Inflammatory macrophage (primary cell): ENCODE measurements at places on chromosomes 16 and 17.

GRCh38 chr17:6589266-6589946 is 33.1 kb upstream of the PITPNM3 start:
- DNase-seq = no peak

DNA sequence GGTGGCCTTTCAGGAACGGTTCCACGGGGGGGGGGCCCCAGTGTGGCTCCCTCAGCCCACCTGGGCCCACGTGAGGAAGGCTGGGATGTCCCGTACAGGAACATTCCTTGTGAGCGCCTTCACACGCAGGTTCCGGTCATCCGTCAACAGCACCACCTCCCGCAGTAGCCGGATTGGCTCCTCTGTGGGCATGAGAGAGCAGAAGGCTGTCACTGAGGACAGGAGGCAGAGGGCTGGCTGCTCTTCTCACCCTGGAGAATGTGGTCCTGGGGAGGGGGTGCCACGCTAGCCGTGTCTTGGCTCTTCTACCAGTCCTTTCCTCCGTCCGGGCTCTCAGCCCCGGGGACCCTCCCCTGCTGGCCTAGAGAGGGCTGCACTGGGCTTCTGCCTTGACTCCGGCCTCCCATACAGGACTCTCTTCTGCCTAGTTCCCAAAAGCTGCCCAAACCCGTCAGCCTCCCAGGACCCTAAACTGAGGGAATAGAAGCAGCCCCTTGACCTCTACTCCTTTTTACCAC is 6.6 kb downstream of the HIC1 start:
- no peak for DNase-seq

DNA sequence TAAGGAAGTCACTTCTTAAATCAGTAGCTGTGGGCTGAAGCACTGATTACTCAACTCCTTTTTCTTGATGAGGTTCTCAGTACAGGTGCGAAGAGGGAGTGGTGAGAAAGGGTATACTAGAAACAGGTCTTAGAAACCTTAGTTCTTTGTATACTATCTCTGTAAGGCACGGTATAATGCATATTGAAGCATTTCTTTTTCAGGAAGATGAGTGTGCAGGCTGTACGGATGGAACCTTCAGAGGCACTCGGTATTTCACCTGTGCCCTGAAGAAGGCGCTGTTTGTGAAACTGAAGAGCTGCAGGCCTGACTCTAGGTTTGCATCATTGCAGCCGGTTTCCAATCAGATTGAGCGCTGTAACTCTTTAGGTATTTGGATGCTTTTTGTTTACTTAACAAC is 39.2 kb downstream of the CYLD start:
- no peak for DNase-seq

DNA sequence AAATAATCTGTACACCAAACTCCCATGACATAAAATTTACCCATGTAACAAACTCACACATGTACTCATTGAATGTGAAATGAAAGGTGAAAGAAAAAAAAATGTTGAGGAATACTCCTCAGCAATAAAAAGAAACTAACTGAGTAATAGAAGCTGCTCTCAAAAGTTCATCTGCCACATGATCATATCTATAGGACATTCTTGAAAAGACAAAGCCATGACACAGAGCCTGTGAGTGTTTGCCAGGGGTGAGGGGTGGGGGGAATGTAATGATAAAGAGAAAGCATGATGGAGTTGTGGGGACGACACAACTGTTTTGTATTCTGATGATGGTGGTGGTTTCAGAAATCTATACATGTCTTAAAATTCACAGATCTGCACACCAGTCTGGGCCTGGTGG is 52.2 kb upstream of the TMC5 start:
- no peak for DNase-seq

GRCh38 chr16:54444851-54445458 is 158.4 kb upstream of the IRX3 start:
- no peak for DNase-seq

DNA sequence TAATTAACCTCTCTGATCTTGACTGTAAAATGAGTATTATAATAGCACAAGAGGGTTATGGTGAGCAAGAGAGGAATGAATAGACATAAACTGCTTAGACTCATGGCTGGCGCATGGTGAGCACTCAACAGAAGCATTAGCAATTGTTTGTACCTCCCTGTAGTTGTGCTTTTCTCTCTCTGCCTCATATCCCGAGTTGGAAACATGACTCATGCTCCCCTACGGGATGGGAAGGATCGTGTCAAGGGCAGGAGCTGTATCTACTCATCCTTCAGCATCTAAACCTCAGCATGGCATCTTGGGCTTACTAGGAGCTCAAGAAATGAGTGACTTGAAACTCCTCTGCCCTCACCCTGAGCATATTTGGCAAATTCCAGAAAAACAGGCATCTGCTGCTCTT is 299.6 kb downstream of the MAP2K4 start:
- DNase-seq = no peak

GRCh38 chr16:82156761-82157533 is 13.1 kb downstream of the MPHOSPH6 start:
- DNase-seq = peak; percentile 42

DNA sequence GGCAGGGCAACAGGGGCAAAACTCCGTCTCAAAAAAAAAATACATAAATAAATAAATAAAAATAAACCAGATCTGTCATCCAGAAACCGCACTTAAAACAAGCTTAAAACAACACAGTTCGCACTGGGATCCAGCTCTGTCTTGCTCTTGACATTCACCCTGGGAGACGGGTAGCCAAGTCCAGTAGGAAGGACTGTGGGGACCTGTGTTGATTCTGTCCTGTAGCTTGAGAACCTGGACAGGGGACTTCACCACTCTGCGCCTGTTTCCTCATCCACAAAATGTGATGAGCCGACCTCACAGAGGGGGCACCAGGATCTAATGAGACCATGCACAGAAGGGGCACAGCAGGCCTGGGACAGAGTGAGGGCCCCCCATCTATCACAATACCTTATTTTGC is 1.5 kb upstream of the RAI1 start:
- DNase-seq = no peak

DNA sequence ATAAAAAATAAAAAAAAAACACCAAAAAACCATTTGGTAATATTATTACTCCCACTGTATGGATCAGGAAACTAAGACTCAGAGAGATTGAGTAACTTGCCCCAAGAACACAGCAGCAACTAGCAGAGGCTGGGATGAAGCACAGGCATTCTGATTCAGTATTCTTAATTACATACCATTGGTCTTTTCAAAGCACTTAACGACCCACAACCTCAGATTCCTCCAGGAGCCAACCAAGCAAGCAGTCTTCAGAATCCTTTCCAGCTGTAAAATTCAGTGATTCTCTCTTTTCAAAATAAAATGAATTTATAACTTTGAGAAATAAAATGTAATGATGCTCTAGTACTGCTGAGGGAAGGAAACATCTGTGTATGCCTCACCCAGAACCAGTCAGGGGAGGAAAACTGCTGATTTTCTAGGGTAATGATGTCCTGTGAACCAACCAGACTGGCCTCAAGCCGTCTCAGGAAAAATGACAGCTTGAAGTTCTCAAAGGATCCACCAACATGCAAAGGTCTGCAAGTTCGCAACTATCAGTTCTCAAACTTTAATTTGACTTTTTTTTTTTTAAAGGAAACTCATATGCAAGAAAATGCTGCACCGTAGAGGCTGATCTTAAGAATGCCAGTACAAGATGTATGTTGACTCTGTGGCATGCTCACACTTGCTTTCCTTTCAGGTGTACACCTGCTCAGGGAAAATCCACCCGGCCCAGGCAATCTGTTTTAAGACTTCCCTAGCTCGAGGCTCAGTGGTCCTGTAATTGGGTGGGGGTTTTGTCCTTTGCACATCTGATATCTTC is 9.0 kb downstream of the CUEDC1 start:
- peak; percentile 24 for DNase-seq

GRCh38 chr16:49631187-49632041 is 224.5 kb downstream of the ZNF423 start:
- no peak for DNase-seq

GRCh38 chr17:76276069-76276431 is 10.9 kb downstream of the UBALD2 start:
- DNase-seq = no peak

- DNase-seq = no peak
These were observed 171.7 kb downstream of the VPS53 start for GRCh38 chr17:542943-543342.

DNA sequence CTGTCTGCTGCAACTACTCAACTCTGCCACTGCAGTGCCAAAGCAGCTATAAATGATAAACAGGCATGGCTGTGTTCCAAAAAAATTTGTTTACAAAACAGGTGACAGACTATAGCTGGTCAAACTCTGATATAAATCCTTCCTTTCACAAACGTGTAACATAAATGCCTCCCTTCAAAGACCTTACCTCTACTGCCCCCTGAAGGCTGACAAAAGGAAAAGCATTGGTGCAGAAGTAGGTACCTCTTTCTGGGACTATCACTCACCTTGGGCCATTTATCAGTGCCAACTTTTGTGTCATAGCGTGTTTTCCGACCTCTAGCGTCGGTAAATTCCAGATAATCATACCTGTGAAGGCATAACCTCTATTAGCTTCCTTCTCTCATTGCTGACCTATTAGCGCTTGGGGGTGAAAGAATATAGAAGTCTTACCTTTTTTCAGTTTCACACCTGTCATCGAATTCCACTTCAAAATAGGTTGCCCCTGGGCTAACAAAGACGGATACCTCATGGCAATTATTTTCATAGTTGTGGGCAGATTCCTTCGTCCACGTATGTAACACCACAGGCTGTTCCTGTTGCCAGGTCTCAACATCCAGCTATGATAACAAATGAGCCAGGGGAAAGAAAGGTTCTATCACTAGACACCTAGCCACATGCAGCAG is 67.9 kb downstream of the ZZEF1 start:
- no peak for DNase-seq

DNA sequence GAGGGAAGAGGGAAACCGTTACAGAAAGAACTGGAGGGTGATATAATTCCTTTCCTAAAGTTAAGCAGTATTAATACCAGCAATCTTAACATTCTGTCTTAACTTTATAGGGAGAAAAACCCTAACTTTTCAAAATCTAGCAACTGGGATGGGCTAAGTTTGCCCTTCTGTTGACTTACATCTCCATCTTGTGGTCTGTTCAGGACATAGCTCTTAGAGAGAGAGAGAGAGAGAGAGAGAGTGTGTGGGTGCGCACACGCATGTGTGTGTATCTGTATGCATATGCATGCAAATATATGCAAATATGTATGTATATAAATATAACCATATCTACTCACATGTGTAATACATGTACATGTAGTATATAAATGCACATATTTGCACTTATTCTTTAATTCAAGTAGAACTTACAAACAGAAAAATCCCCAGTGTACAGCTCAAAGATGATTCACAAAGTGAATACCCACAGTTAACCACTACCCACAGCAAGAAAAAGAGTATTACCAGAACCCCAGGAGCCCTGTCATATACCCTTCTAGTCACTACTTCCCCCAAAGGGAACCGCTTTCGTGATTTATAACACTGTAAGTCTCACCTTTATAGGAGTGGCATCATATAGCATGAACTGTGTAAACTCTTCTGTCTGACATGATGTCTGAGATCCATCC is 46.5 kb downstream of the STX8 start:
- DNase-seq = peak; percentile 17

DNA sequence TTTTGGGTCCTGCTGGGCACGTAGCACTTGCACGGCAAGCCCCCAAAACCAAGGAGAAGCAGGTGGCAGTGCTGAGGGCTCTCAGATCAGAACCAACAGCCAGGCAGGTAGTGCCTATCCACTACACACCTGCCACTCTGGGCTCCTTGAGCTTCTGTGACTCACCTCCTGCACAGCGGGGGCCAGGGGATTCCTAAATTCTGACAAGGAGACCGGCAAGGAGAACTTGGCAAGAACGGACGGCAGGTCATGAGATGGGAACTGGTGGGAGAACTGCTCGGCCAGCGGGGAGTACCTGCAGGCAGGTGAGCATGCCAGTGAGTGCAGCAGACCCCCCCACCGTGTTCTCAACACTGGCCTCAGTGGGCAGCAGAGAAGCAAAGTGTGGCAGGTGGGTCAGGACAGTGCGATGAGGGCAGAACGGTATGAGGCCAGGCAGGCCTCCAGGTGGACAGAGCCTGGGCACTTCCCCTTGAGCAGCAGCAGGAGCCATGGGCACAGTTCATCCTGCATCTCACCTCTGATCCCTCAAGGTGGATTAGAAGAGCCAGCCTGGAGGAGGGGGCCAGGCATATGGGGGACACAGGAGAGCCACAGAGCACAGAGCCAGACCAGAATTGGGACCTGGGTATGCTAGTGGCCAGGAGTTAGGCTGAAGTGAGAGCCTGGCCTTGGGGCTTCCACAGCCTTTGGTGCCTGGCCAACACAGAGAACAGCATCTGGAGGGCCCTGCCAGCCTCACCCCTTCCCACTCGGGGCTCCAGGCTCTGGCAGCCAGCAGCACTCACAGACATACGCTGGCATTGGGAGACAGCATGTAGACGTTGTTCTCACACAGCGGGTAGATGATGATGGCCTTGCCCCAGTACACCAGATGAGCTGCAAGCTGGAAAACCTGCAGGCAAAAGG is 14.7 kb downstream of the MPG start:
- DNase-seq = no peak

DNA sequence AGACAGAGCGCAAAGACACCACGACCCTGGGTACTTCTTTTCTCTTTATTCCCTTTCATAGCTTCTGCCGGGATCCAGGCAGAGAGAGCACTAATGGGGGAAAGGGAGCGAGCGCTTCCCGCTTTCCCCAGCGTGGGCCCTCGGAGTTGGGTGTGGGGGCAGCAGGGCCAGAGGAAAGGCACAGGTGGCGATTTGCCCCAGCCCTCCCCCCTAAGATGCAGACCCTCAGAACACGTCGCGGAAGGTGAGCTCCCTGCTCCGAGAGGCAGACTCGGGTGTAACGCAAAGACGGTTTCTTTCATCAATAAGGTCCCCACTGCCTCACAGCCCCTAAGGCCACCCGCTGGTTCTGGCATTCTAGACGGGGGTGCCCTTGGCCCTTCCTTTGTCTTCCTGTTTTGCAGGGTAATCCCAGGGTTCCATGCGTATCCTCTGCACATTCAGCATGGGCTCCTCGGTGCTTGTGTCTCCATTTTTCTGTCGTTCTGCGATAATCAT is 570 bp upstream of the NME3 start:
- DNase-seq = no peak

DNA sequence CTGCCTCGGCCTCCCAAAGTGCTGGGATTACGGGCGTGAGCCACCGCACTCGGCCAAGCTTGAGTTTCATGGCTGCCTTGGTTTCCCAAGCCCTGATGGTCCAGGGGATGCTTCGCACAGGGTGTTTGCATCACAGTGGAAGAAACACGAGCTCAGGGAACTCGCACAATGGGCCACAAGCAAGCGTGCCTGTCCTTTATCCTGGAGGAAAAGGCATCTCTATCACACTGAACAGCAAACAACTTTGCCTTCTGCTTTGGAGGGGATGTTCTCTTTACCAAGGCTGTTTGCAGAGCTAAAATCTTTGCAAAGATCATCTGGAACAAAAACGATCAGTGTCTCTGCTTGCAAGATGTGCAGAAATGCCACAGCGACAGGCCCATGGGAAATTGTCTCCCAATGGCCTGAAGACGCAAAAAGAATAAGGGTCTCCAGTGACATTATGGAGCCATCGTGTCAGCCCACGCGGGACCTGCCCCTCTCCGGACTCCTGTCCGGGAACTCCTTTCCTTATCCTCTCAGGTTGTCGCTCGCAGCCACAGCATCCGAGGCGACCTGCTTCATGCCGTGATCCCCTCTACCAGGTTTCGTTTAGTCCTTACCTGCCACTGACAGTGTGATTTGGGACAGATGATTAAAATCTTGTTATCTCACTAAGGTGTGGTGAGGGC is 44.1 kb upstream of the CBFA2T3 start:
- DNase-seq = no peak

GRCh38 chr16:84758627-84759026 is 58.8 kb downstream of the USP10 start:
- no peak for DNase-seq

- DNase-seq = no peak
These were observed 4.5 kb upstream of the CLDN7 start for GRCh38 chr17:7266784-7267183.
